ENCODE measurements at places on chromosomes 4 and X.
A peak's percentile ranks its signal among the peaks of the same experiment; 100 is the strongest.

DNA sequence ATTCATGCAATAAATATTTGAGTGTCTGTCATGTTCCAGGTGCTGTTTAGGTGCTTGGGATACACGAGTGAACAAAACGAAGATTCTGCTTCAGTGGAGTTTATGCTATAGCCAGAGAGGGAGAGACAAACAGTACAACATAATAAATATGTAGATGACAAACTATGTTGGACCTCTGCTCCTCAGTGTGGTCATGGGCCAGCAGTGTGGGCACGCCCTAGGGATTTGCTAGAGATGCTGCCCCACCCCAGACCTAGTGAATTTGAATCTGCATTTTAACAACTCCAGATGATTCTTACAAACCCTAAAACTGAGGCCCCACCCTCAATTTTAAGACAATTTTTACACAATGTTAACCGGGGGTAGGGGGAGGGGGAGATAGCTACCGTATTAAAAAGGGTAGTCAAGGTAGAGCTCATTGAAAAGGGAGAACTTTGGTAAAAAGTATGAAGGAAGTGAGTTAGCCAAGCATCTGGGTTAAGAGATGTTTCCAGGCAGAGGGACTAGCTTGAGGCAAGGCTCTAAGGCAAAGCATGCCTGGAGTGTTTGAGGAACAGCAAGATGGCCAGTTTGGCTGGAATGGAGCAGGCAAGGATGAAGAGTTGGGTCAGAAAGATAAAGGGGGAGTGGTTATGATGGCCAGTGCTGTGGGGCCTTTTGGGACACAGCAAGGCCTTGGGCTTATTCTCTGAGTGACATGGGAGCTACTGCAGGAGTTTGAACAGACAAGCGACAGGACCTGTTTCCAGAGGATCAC is 42.4 kb downstream of the SEPSECS start:
- DNase-seq, result no peak

- DNase-seq, result no peak
Measured at GRCh38 chr4:148790691-148791090, 348.5 kb upstream of the NR3C2 start.

- no peak for DNase-seq
Measured at GRCh38 chr4:185238750-185239149, 29.4 kb downstream of the SNX25 start.

- no peak for DNase-seq
Measured at GRCh38 chr4:99878604-99879003, 15.6 kb downstream of the LAMTOR3 start.

GRCh38 chrX:39665830-39666518 is 431.8 kb downstream of the BCOR start:
- no peak for DNase-seq

- no peak for DNase-seq
Measured at GRCh38 chr4:24973404-24973746, 57.4 kb downstream of the LGI2 start.

- DNase-seq, result no peak
Measured at GRCh38 chr4:139834226-139834662, 168.6 kb downstream of the MGST2 start.

DNA sequence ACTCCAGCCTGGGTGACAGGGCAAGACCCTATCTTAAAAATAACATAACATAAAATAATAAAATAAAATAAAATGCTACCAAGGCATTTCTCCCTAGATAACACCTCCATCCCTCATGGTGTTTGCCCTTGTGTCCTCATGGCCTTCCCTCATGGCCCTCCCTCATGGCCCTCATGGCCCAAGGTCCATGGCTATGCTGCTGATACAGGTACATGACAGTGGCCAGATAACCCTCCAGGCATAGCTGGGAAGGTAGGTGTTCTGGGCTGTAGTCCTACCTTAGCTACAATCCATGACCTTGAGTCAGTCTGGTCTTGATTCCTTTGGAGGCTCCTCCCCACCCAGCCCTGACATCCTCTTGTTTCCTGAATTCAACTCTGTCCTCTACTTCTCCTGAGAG is 75.2 kb downstream of the PJA1 start:
- no peak for DNase-seq

GRCh38 chrX:104351173-104351769 is 96.5 kb upstream of the ESX1 start:
- DNase-seq, result no peak

DNA sequence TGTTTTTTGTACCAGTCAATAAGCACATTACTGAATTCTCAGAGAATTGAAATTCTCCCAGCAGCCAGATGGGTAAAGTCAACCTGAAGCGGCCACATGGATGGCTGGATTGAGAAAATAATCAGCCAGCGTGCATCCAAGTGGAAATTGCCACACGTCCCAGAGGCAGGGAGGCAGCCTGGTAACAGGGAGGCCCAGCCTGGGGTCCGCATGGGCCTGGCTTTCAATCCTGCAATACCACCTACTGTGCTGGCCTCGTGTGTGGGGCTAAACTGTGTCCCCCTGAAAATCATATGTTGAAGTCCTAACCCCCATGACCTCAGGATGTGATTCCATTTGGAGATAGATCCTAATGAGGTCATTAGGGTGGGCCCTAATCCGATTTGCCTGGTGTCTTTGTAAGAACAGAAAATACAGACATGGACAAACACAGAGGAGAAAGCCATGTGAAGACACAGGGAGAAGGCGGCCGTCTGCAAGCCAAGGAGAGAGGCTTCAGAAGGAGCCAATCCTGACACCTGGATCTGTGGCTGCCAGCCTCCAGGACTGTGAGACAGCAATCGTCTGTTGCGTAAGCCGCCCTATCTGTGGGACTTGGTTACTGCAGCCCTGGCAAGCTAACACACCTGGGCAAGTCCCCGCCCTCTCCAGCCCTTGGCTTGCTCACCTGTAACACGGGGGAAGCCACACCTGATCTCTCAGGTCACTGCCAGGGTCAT is 90.3 kb downstream of the JAKMIP1 start:
- DNase-seq, result no peak

- DNase-seq, result peak; percentile 13
Measured at GRCh38 chr4:42397635-42398170, 415 bp downstream of the SHISA3 start.

DNA sequence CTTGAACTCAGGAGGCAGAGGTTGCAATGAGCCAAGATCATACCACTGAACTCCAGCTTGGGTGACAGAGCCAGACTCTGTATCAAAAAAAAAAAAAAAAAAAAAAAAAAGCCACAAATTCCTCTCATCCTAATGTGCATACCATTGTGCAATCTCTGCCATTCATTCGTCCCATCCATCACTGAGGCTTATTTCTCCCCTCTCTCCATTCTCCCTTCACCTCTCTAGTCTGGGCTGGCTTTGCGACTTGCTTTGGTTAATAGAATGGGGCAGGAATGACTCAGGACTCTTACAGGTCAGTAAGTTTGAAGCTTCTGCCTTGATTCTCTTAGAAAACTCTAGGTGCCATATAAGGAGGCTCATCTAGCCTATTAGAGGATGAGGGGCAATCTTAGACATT is 60.3 kb upstream of the DDX3X start:
- DNase-seq, result no peak

DNA sequence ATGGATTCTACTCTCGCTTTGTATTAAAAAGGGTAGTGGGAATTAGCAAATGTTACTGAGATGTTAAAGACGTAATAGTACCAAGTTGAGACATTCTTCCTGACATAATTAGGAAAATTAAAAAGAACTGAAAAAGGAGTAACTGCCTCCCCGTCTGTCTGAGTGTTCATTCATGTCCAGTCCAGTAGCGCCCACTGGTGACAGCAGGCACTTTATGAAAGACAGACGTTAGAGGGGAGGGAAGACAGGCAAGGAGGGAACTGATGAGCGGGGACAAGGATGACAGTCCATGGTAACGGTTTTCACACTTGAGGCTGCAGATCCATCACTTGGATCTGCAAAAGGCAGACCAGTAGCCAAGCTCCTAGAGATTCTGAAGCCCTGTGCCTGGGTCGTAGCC is 326.7 kb downstream of the STK32B start:
- no peak for DNase-seq

GRCh38 chr4:2255501-2256155 is 6.3 kb downstream of the MXD4 start:
- DNase-seq, result no peak

GRCh38 chrX:96432647-96433046 is 252.0 kb upstream of the DIAPH2 start:
- no peak for DNase-seq

DNA sequence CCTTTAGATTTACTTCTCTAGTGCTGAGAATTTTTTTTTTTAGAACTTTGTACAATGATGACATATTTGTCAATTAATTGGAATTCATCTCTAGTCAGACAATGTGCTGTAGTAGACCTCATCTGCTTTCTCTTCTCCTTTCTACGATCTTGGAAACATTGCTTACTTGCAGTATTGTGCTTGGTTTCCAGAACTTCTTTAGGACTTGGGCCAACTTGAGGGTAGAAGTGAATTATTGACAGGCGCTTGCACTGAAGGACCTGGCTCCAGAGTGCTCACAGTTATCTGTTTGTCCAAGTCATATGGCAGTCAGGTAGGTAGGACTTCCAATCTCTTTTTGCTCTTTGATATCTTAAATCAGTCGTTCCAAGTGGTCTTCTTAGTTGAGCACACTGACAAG is 39.6 kb downstream of the FNIP2 start:
- DNase-seq, result no peak

DNA sequence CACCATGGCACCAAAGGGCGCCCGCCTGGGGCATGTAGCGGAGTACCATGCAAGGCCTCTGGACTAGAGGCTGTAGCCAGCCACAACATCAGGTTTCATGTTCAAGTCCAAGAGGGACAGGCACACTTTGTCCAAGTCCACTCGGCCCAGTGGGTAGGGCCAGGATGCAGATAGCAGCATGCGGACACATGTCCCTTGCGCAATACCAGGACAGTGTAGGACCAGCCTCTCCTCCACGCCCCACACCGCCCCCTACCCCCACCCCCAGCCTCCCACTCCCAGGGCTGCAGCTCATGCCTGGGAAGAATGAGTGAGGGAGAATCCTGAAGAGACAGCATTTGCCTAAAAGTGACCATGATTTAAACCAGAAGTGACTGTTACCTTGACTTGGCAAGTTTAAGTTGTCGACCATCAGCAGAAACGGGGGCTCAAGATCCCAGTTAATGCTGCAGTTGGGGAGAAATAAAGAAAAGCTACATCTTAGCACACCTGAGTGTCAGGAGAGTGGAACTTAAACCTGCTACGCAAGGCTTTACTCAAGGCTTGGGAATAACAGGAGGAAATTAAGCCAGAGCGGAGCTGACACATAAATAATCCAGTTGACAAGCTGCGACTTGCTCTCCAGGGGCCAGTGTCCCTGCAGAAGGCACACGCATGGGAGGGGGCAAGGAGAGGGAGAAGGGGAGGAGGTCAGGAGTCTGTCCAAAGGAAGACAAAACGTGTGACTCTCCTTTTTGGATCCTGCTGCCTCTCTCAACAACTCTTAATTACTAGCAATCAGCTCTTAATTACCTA is 221.7 kb downstream of the BCOR start:
- DNase-seq, result no peak

GRCh38 chrX:68443155-68443868 is 10.0 kb upstream of the OPHN1 start:
- no peak for DNase-seq

DNA sequence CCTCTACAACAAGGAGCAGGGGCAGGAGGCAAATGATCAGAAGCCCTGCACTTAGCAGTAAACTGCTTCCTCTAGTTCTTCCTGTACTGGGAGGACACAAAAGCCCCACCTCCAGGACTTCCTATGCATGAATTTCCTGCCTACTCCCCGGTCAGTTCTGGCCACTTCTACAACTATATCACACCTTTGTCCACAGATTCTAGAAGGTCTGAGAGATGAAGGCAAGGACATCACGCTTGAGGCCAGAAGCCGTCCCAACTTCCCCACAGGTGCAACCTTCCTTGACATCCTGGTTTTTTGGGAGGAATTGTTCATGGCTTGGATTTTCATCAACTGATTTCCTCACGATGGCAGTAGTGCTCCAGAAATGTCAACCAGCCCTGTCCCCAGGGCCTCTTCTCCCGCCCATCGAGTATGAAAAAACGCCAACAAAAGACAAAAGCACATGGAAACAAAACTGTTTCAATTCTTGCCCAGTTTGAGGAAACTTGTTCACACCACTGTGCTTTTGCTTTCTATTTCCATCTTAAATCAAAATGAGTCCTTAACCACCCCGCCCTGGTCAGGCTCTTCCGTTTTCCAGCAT is 206.5 kb upstream of the STK26 start:
- peak; percentile 45 for DNase-seq

DNA sequence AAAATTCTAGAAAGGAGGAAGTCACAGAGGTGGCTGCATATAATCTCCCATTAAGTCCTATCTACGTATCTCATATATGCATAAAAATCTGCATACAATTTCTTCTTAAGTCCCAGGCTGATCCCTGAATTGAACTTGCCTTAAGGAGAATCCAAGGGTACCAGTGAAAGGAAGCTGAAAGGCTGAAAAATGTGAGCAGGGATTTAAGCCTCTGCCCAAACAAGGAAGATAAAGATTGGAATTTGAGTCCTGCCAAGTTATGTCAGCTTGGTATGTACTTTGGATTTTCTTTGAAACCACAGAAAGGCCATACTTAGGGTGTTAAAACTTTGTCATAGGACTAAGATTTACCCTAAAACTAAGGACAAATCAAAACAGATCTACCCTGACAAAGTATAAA is 26.5 kb upstream of the GEMIN8 start:
- DNase-seq, result no peak

DNA sequence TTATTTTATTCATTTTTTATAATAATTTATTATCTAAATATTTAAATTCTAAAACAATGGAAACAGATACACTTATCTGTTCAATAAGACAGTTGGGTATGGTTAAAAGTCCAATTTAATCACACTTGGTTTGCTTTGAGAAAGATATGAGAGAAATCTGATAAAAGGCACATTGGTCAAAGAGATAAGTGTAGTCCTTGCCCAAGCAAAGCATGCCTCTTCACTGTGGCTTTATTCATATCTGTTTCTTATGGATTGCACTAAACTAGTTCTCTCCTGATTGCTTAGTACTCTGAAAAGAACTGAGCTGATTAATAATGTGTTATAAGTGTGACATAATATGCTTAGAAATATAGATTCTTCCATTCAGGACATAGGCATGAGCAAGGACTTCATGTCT is 39.8 kb downstream of the CXCL1 start:
- DNase-seq, result no peak

- no peak for DNase-seq
Measured at GRCh38 chrX:45888518-45888917, 656.7 kb downstream of the ZNF674 start.

GRCh38 chr4:69156913-69157312 is 57.6 kb downstream of the UGT2B11 start:
- DNase-seq, result no peak

DNA sequence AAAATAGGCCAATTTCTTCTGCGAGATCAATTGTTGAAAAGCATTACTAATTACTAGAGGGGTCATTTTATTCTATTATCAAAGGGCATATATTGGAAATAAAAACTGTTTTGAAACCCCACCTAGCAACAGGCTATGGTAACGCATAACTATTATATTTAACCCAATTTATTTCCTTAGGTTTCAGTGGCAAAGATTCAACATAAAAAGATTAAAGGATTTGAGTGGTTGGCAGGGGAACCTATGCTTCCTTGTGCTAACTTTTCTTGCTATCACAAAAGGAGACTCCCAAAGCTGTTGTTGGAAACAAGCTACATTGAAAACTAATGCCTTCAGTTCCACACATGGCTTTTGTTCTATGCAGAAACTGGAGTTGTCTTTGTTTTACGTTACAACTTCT is 166.9 kb upstream of the KLF3 start:
- DNase-seq, result no peak

Data from activated naive CD8-positive, alpha-beta T cell treated with anti-CD3 and anti-CD28 coated beads, Interleukin-2, amount 50 U/mL, for 24 hours (primary cell).